T-helper 22 cell (primary cell): ENCODE measurements at places on chromosomes 12 and 14.

- no peak for DNase-seq
Measured at GRCh38 chr12:82146740-82147139, 211.4 kb downstream of the CCDC59 start.

- no peak for DNase-seq
Measured at GRCh38 chr14:85468816-85469215, 61.1 kb upstream of the FLRT2 start.

GRCh38 chr14:23294734-23295561, 7.7 kb downstream of the PPP1R3E start:
- peak; percentile 30 for DNase-seq

GRCh38 chr14:100810435-100810834, 15.5 kb upstream of the MEG3 start:
- no peak for DNase-seq

DNA sequence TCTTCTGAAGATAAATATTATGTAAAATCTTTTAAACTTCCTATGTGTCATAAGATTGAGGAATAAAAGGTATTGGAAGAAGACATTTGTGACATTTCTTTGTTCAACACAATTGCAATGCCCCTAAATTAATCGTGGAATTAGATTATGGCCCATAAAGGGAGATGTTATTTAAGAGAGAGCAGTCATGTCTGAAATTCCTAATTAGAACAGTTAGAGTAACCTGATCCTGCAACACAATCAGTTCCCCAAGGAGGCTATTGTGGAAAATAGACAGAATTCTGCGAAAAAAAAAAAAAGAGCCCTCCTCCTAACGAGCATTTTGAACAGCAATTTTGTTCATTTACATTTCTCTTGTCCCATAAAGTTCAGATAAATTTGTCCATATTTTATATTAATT, 339.5 kb downstream of the PAWR start:
- DNase-seq, result no peak

DNA sequence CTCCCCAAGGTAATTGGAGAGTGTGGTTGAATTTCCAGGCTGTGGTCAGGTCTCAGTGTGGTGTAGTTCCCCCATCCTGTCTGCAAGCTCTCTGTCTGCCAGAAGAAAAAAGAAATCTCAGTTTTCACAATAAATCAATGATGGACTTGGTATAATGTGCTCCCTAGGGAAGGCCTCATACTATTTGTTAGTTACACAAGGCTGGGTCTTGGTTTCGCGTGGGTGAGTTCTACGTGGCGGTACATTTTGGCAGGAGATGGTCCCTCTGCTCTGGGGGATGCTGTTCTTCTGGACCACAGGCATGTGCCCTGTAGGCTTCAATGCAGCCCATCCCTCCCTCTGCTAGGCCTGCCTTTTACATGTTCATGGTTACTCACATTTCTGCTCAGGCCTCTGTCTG, 206.4 kb upstream of the PELI2 start:
- no peak for DNase-seq
